Kidney tubule cell (primary cell): ENCODE measurements at places on chromosomes 5 and 9.
A peak's percentile ranks its signal among the peaks of the same experiment; 100 is the strongest.

GRCh38 chr9:79742110-79742721, 170.5 kb downstream of the TLE4 start:
- DNase-seq, result no peak

GRCh38 chr5:53313145-53313544, 167.3 kb upstream of the FST start:
- no peak for DNase-seq

DNA sequence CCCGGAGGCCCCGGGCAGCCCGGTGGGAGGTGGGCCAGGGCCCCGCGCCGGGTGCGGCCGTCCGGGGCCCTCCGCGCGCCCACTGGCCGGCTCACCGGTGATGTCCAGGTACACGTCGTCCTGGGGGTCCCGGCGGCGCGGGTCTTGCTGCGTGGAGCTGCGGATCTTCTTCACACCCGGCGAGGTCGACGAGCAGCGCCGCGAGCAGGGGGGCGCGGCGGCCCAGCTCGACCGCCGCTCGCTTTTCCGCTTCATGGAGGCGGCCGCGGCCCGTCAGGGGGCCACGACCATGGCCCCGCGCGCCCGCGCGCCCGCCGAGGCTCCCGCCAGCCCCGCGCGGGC, 548 bp downstream of the CDC14B start:
- no peak for DNase-seq

GRCh38 chr5:145204743-145205142, 630.4 kb downstream of the PRELID2 start:
- no peak for DNase-seq

- no peak for DNase-seq
These were observed 70.7 kb downstream of the CARTPT start for GRCh38 chr5:71789746-71790145.

GRCh38 chr5:158920736-158921135, 179.0 kb downstream of the EBF1 start:
- DNase-seq, result no peak

DNA sequence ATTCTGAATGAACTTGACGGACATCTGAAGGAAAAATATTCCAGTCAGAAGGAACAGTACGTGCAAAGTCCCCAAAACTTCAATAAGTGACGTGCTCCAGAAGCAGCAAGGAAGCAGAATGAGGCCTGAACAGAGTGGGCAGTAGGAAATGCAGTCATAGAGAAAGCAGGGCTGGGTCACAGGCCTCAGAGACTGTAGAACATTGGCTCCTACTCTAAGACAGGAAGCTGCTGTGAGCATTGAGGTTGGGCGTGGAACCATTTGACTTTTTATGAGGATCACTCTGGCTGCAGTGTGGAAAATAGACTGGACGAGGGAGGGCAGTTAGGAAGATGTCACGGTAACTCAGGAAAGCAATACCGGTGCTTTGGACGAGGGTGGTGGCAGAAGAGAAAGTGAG, 64.0 kb downstream of the DOCK8 start:
- no peak for DNase-seq

DNA sequence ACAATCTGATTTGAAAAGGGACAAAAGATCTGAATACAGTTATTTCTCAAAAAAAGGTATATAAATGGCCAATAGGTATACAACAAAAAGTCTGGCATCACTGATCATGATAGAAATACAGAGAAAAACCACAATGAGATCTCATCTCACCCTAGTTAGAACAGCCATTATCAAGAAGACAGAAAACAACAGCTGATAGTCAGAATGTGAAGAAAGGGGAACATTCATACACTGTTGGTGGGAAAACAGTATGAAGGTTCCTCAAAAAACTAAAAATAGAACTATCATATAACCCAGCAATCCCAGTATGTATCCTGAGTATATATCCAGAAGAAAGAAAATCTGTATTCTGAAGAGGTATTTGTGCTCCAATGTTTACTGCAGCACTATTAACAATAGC, 75.7 kb upstream of the OR2K2 start:
- DNase-seq, result no peak

DNA sequence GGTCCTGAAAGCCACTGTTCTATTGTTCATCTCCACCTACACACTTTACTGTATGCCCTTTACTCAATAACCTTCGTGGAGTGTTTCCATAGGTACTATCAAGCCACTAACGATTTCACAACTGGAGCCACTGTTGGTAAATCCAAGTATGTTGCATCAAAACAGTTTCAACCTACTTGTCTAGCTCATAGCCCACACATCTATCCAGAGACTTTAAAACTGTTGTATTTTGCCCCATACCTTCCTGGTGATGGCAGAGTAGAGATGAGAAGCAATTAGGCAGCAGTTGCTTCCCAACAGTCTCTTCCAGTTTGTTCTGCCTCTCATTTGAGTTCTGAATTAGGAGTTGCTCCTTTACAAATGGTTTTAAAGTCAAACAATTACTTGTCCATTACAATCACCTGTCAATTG, 607 bp downstream of the FAXDC2 start:
- no peak for DNase-seq

DNA sequence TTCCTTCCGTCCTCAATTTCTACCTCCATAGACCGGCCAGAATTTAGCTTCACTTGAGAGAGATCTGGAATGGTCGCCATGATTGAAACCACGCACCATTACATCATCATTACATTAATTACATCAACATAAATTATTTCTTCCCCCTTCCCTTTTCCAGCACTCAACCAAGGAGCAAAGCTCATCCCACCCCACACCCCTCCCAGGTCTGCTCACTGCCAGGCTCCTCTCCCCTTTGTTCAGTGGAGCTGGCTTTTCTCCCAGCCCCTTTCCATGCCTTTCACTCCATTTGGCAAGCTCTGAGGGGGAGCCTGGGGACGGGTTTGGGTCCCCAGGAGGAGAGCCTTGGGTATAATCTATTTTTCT, 8.4 kb downstream of the RACK1 start:
- DNase-seq, result no peak

DNA sequence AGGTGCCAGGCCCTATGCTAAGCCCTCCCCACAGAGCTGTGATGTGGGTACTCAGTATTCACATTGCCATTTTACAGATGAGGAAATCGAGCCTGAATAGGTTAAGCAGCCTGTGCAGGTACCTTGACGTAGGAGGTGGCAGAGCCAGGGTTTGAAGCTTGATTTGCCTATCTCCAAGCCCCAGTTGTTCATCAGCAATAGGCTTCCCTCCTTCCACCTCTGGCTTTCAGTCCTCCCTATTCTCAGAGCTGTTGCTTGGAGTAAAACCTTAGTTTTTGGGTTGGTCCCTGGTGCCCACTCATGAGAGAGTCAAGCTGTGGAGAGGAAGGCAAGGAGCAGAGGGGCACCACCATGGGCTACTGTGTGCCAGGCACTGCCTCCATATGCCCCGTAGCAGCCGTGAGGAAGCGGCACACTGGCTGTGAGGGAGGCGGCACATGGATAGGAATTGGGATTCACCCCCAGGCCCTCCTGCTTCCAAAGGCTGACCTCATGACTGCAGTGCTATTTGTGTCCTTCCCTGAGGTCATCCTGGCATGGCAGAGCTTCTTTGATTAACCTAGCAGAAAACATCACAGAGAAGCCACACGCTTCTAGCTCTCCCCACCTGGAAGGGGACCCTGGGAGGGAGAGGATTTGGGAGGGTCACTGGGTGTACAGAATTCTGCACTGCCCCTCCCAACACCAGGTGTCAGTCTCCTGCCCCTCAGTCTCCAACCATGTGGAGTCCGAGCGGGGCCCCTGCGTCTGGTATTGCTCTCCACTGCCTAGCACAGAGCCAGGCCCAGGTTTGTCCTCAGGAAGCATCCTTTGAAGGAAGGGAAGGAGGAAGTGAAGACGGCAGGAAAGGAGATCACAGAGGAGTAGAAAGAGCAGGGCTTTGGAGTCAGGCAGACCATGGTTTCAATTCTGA, 109.8 kb downstream of the RGS3 start:
- no peak for DNase-seq

GRCh38 chr5:28766565-28767158, 1728.3 kb upstream of the CDH9 start:
- peak; percentile 50 for DNase-seq

GRCh38 chr5:85647349-85648127, 970.2 kb upstream of the COX7C start:
- DNase-seq, result no peak

DNA sequence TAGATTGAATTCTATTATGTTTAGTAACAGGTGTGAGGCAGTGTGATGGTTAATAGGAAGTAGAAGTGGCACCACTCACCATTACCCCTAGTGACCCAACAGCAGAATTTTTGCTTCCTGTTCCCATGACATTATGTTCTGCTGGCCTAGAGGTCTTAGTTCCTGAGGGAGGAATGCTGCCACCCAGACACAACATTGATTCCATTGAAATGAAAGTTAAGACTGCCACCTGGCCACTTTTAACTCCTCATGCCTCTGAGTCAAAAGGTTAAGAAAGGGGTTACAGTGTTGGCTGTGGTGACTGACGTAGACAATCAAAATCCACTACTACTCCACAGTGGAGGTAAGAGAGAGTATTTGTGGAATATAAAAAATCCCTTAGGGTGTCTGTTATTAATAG, 218.9 kb upstream of the NMUR2 start:
- DNase-seq, result peak; percentile 59

DNA sequence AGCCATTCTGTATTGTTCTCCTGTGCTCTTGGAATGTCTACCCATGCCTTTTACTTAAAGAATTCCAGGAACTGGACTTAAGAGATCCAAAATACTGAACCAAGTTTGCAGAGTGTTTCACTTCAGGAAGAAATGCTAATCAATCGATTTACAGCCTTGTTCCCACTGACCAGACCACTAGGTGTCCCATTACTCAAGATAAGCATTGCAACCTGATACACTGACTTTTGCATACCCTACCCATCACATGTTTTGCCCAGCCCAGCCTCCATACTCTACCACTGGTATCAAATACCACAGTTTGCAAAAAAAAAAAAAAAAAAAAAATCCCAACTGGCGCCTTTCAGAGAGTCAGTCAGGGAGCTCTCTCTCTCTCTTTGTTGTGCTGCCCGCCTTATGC, 550.8 kb downstream of the CDH9 start:
- DNase-seq, result no peak

- no peak for DNase-seq
These were observed 75.4 kb upstream of the TBC1D2 start for GRCh38 chr9:98330831-98331230.

DNA sequence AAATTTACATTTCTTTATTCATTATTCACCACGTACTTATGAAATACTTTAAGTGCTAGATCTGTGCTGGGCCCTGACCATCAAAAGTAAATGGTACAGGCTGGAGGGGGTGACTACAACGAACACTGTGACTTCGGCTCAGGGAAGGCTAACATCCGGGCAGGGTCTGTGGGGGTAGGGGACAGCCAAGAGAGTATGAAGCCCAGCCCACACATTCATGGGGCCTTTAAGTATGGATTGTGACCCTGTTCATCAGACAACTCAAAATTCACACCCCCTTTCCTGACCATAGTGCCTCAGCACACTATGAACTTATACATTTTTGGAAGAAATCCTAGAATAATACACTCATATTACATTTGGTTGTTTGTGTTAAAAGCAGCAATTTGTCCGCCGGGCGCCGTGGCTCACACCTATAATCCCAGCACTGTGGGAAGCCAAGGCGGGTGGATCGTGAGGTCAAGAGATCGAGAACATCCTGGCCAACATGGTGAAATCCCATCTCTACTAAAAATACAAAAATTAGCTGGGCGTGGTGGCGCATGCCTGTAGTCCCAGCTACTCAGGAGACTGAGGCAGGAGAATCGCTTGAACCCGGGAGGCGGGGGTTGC, 33.3 kb downstream of the MORN5 start:
- no peak for DNase-seq

- DNase-seq, result no peak
These were observed 105.2 kb downstream of the PBX3 start for GRCh38 chr9:125852386-125852785.

- DNase-seq, result no peak
These were observed 414 bp downstream of the WDR38 start for GRCh38 chr9:124853605-124854143.

GRCh38 chr9:75185585-75186170, 97.4 kb downstream of the OSTF1 start:
- DNase-seq, result peak; percentile 56

DNA sequence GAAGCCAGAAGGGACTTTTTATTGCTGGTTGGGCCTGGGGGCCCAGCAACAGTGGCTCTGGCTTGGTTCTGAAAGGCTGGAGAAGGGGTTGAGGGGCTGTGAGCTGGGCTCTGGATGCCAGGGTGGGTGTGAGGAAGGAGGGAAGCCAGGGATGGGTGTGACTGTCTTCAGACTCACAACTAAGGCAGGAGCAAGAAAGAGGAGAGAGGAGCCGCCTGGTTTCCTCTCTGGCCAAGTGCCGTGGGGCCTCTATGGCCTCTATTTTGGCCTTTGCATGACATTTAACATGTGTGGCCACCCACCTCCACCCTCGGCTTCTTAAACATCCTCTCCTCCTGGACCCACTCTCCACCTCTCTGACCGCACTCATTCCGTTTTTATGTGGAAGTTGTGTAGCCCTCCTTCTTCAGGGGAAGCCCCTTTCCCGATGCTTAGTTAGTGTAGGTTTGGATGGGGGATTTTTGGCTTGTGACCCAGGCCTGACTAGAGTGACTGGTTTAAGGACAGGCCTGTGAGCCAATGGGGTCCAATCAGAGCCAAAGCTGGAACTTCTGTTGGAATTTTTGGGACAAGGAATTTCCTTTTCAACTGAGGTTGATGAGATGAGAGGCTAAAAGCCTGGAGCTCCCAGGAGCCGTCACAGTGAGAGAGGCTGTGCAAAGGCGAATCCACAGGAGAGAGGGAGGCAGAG, 517.8 kb downstream of the CCDC171 start:
- DNase-seq, result no peak

DNA sequence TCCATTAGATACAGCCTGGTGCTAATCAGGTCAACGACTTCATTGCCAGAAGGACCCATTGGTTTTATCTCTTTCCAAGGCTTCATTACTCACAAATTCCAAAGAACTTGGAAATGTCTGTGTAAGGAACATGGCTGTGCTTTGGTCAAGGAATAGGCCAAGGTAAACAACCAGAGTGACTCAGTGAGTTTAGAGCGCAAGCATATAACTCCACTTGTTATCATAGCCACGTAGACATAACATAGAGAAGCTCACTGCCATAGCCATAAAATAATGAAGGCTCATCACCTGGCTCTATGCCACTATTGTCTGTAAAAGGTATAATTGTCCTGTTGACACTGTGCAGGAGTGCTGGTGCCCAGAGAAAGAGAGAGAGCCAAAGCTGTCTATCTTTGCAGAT, 139.3 kb upstream of the PLCXD3 start:
- peak; percentile 9 for DNase-seq
